ENCODE measurements at places on chromosomes 5 and 9. TPM values are rescaled to one million over a fixed set of nuclear protein-coding genes. Genes with fewer than 3 reads are reported as not detected.

SPATA31A3 gene
- total RNA-seq, result not detected

CYLC2 gene
- not detected for total RNA-seq

PCDHA5 gene
- total RNA-seq, result not detected

IPPK gene
- total RNA-seq, result 7.8 TPM

DOCK2 gene
- total RNA-seq, result 1.6 TPM

ZDHHC11B gene
- total RNA-seq, result not detected

MZB1 gene
- not detected for total RNA-seq

THBS4 gene
- total RNA-seq, result 0.91 TPM

SPINK6 gene
- not detected for total RNA-seq

SAXO1 gene
- total RNA-seq, result not detected

MTRR gene
- 29.5 TPM for total RNA-seq

MED10 gene
- total RNA-seq, result 27.4 TPM

NSA2 gene
- total RNA-seq, result 231 TPM

PCDHGA3 gene
- total RNA-seq, result 0.65 TPM

CATSPER3 gene
- not detected for total RNA-seq

CCL28 gene
- 0.65 TPM for total RNA-seq

ARL14EPL gene
- not detected for total RNA-seq

DAB2 gene
- 23.0 TPM for total RNA-seq

SPINK4 gene
- not detected for total RNA-seq

RPL35 gene
- total RNA-seq, result 2,417 TPM

MEIKIN gene
- not detected for total RNA-seq

PHF24 gene
- total RNA-seq, result 0.40 TPM

PAM gene
- 116 TPM for total RNA-seq

NFIL3 gene
- 20.8 TPM for total RNA-seq

FBP2 gene
- not detected for total RNA-seq

CDC20B gene
- total RNA-seq, result under 0.01 TPM

OLFM1 gene
- total RNA-seq, result 0.16 TPM

LHX3 gene
- total RNA-seq, result not detected

SLC24A2 gene
- not detected for total RNA-seq

MOB3B gene
- 3.8 TPM for total RNA-seq

PCDHB2 gene
- under 0.01 TPM for total RNA-seq

FOXI1 gene
- total RNA-seq, result not detected

ORM2 gene
- total RNA-seq, result not detected

TYRP1 gene
- 14.4 TPM for total RNA-seq

LCN2 gene
- 1.8 TPM for total RNA-seq

GLRA1 gene
- total RNA-seq, result not detected

TAF11L8 gene
- total RNA-seq, result not detected

CDH10 gene
- 0.08 TPM for total RNA-seq

All from epithelial cell of alveolus of lung (primary cell).